NCI-H2081 (cell line): ENCODE measurements at places on chromosomes 2 and 18.

GRCh38 chr2:196592911-196593881 is 46.3 kb upstream of the CCDC150 start:
- DNase-seq: peak; percentile 77

DNA sequence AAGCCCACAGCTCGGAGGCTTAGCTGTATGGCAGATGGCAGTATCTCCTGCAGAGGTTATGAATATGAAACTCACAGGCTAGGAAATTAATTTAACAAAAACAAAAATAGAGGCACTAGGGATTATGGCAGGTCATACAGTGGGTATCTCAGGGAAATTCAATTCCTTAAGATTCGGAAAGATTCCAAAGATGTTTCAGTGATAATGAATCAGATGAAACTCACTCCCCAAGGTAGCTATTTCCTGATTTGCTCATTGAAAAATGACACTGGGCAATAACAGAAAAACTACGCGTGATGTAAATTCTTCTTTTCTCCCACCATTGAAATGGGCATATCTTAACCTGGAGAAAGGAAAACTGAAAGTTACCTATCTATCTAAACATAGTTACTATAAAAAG is 414.1 kb downstream of the STK39 start:
- no peak for DNase-seq

DNA sequence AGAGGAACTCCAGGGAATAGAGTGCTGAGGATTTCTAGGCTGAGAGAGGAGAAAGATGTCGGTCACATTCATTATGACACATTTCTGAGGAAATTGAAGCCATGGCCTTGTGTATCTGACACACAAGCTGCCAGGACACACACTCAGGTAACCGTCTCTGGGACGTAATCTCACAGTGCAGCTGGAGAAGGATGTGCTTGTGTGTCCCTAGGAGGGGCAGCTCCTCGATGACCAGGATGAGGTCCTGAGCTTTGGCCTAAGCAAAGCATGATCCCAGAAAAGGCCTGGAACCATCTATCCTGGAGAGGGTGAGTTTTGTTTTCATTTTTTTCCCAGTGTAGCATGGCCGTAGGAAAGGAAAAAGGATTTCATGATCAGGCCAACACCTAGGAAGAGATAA is 102.2 kb downstream of the CAPN13 start:
- no peak for DNase-seq

DNA sequence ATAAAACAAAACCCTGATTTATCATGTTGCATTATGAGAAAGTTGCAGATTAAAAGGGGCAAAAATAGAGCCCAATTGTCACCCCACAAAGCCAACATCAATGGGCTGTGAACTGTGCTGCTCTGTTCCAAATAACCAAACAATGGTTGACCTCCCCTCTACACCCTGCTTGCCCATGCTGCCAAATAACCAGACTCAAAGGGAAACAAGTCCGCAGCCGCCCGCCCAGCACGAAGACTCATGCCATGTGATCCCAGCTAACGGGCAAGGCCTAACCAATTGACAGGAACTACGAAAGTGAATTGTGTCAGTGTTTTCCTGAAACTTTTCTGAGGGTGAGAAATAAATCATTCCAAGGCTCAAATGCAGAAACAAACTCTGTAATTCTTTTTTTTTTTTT is 97.9 kb upstream of the RIOK3 start:
- DNase-seq: no peak

- DNase-seq: no peak
Measured at GRCh38 chr2:21892140-21892539, 768.4 kb downstream of the TDRD15 start.

GRCh38 chr2:189569295-189569910 is 11.2 kb downstream of the SLC40A1 start:
- DNase-seq: no peak

- DNase-seq: no peak
Measured at GRCh38 chr2:127665267-127665893, 9.9 kb downstream of the LIMS2 start.
